Activated T-helper 2 cell treated with anti-CD3 and anti-CD28 coated beads, Interferon-gamma antibody, Interleukin-2, Interleukin-4, amounts not matched to agents 10 μg/mL and 5 μg/mL and 100 μg/mL, durations not matched to agents 14 hours and 24 hours and 36 hours (primary cell): ENCODE measurements at places on chromosomes 16 and 17. TPM values are rescaled to one million over a fixed set of nuclear protein-coding genes. Genes with fewer than 3 reads are reported as not detected.

DNA sequence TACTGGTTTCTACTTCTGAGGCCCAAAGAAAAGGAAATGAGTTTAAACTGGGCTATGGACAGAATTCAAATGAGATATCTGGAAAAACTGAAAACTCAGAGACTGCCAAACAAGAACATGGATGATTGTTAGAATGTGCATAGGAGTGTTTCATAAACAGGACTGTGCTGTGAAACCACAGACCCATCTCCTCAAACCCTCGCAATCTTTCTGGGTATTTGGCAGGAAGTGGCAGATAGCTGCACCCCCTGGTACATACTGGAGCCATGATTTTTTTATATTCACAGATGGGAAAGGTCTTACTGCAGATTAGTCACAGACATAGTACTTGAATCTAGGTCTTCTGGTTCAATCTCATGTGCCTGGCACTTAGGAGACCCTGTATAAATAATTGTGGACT is 145.0 kb downstream of the CCDC182 start:
- peaks cover 64% of the 10 kb centered on the region for H3K4me1 ChIP-seq
- H3K4me3 ChIP-seq = no peak overlapping the region
- H3K27ac ChIP-seq = peak overlapping the region; percentile 91
- DNase-seq = peak; percentile 30
- H3K36me3 ChIP-seq = peaks cover 38% of the 10 kb centered on the region

The QPRT gene
- 24.1 and 29.0 TPM in 2 replicates for total RNA-seq

DNA sequence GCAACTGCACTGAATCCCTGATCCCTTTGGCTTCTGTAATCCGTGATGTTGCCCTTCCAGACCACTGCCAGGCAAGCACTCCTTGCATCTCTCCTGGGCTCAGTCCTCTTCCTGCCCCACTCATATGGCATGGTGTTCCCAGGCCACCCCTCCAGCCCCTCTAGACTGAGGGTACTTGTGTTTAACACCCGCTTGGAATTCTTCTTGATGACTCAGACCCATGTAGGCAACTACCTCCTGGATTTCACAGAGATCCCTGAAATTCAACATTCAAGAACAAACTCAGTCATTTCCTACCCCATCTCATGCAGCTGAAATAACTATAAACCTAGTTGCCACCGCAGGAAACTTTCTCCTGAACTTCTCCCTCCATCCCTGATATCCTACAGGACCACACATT is 541.9 kb upstream of the CDH11 start:
- no peak for DNase-seq
- no peak overlapping the region for H3K27ac ChIP-seq
- no peaks in the 10 kb centered on the region for H3K36me3 ChIP-seq

GRCh38 chr17:68435876-68436842 is 21.1 kb downstream of the WIPI1 start:
- H3K27me3 ChIP-seq = no peaks in the 10 kb centered on the region
- H3K27ac ChIP-seq = peak overlapping the region; percentile 90
- H3K4me3 ChIP-seq = peak overlapping the region; percentile 30

- no peak overlapping the region for H3K27ac ChIP-seq
- H3K36me3 ChIP-seq = no peaks in the 10 kb centered on the region
- peaks cover 2% of the 10 kb centered on the region for H3K4me1 ChIP-seq
- H3K27me3 ChIP-seq = no peaks in the 10 kb centered on the region
- H3K4me3 ChIP-seq = no peak overlapping the region
Observed at GRCh38 chr16:50638816-50639670, 42.1 kb downstream of the SNX20 start.

The SUMO2 gene
- total RNA-seq = 653 and 679 TPM in 2 replicates

- DNase-seq = no peak
- H3K27me3 ChIP-seq = no peaks in the 10 kb centered on the region
- no peaks in the 10 kb centered on the region for H3K4me1 ChIP-seq
- H3K36me3 ChIP-seq = no peaks in the 10 kb centered on the region
- H3K4me3 ChIP-seq = no peak overlapping the region
- no peak overlapping the region for H3K27ac ChIP-seq
Observed at GRCh38 chr16:61332461-61332860, 703.8 kb downstream of the CDH8 start.

DNA sequence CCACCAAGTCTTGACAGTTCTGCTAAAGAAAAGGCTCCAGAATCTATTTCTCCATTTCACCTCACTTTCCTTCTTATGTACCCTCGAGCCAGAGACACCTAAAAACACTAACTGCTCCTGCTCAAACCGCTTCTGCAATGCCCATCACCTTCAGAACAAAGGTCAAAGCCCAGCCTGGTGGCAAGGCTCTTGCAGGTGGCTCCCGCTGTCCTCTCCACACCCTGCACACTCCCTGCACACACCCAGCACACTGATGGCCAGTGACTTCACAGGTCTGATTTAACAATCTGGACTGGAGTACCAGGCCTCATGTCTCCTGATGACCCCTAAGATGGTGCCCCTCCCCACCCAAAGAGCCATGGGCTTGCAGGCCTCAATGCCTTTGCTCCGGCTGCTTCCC is 9.8 kb upstream of the C17orf113 start:
- no peaks in the 10 kb centered on the region for H3K27me3 ChIP-seq
- no peak overlapping the region for H3K27ac ChIP-seq
- no peak for DNase-seq
- H3K36me3 ChIP-seq = no peaks in the 10 kb centered on the region
- peaks cover 9% of the 10 kb centered on the region for H3K4me1 ChIP-seq

- peaks cover 15% of the 10 kb centered on the region for H3K4me1 ChIP-seq
- H3K27me3 ChIP-seq = no peaks in the 10 kb centered on the region
- DNase-seq = no peak
- H3K4me3 ChIP-seq = no peak overlapping the region
- H3K27ac ChIP-seq = no peak overlapping the region
Observed at GRCh38 chr16:23996258-23996955, 160.6 kb downstream of the PRKCB start.

The KRTAP4-5 gene
- not detected in 2 replicates for total RNA-seq

The SEPTIN12 gene
- not detected in 2 replicates for total RNA-seq

The ATP2A1 gene
- total RNA-seq = 1.8 and 3.1 TPM in 2 replicates

The BICDL2 gene
- 0.71 and 0.84 TPM in 2 replicates for total RNA-seq

DNA sequence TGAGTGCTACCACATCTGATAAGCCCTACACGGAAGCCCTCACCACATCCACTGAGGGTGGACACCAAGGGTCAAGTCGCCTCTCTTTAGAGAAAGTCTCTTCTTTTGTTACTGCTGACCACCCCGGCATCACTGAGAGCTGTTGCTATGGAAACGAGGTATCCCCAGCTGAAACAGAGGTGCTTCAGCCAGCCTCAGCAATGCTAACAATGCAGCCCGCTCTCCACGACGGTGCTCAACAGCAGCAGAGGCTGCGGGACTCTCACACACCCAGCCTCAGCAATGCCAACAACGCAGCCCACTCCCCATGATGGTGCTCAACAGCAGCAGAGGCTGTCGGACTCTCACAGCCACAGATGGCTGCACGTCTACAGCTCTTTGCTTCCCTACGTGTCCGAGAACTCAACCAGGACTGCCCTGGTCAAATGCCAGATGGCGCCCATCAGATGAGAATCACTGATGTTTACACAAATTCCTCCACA is 41.4 kb downstream of the VPS53 start:
- H3K27ac ChIP-seq = no peak overlapping the region
- H3K4me1 ChIP-seq = no peaks in the 10 kb centered on the region
- H3K4me3 ChIP-seq = no peak overlapping the region
- no peaks in the 10 kb centered on the region for H3K27me3 ChIP-seq

DNA sequence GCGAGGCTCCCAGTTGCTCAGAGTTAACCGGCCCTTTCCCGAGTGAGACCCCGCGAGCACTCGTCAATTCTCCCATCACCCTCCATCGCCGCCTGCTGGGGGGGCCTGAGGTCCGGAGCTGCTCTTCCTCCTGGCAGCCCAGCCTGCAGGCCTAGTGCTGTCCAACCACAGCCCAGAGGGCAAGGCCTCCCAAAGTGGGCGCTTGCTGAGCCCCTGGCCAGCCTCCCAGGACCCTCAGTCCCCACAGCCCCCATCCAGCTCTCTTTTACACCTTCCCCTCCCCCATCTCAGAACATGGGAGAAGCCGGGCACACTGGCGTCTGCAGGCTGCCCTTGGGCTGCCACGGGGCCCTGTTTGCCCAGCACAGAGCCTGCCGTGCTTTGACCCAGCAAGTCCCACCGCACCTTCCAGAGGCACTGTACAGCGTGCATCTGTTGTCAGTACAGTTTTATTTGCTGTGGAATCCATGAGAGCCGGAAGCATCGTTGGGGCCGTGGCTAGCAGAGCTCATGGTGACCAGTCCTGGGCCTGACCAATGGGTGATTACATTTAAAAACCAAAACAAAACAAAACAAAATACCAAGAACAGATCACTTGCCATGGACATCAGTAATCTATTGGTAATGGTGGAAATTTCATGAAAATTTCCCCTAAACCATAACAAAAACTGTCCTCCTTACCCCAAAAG is 96.1 kb upstream of the CBX4 start:
- peaks cover 41% of the 10 kb centered on the region for H3K27me3 ChIP-seq
- DNase-seq = no peak
- H3K4me1 ChIP-seq = peaks cover 2% of the 10 kb centered on the region
- H3K4me3 ChIP-seq = no peak overlapping the region

DNA sequence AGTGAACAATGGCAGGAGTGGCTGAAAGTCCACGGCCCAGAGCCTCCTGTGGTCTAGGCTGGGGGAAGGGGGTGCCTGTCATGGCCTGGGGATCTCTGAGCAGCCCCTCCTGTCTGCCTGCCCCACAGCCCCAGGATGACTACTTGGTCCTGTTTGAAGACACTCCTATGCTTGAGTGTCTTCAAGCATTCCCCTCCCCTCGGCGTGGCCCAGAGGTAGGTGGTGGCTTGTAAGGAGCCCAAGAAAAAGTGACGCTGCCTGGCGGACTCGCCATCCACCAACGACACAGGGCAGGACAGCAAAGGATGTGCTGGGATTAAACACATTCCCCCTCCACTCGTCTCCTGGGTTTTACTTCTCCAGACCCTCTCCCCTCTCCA is 5.7 kb downstream of the SULT1A1 start:
- no peaks in the 10 kb centered on the region for H3K4me1 ChIP-seq
- no peaks in the 10 kb centered on the region for H3K36me3 ChIP-seq
- no peaks in the 10 kb centered on the region for H3K27me3 ChIP-seq
- H3K4me3 ChIP-seq = no peak overlapping the region

The TNP2 gene
- not detected in 2 replicates for total RNA-seq

DNA sequence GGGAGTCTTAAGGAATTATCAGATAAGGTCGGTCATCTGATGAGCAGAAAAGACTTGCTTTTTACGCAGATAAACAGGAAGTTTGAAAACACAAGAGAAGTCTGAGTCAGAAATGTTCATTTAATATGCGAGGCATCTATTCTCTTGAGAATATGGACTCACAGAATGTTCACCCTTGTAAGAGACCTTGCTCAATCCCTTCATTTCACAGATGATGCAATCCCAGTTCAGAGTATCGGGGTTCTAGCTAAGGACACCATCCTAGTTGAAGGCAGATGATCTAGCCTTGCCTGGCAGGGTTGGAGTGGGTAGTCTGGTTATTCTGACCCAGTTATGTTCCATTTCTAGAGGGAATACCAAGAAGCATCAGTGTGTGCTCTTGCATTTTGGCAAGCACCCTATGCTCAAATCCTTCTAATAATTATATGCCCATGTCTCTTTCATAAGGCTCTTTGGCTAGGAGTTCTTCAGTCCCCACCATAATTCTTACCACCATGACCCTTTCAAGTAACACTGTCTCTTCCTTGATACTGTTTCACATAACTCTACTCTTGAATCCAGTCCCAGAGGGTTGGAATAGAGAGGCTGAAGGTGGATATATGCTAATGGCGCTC is 42.5 kb downstream of the YPEL2 start:
- peaks cover 11% of the 10 kb centered on the region for H3K36me3 ChIP-seq
- no peak for DNase-seq
- H3K4me3 ChIP-seq = no peak overlapping the region

- H3K36me3 ChIP-seq = peaks cover 57% of the 10 kb centered on the region
- H3K27me3 ChIP-seq = no peaks in the 10 kb centered on the region
- H3K4me1 ChIP-seq = peaks cover 16% of the 10 kb centered on the region
- H3K27ac ChIP-seq = no peak overlapping the region
Observed at GRCh38 chr17:40456396-40456951, 13.2 kb downstream of the IGFBP4 start.

GRCh38 chr17:32962320-32962711 is 29.3 kb upstream of the SPACA3 start:
- H3K4me1 ChIP-seq = peaks cover 14% of the 10 kb centered on the region
- no peak for DNase-seq
- no peaks in the 10 kb centered on the region for H3K36me3 ChIP-seq
- no peak overlapping the region for H3K4me3 ChIP-seq
- peaks cover 18% of the 10 kb centered on the region for H3K27me3 ChIP-seq

The HSPB9 gene
- total RNA-seq = not detected in 2 replicates

- no peak overlapping the region for H3K27ac ChIP-seq
- no peak overlapping the region for H3K4me3 ChIP-seq
- no peaks in the 10 kb centered on the region for H3K36me3 ChIP-seq
- DNase-seq = no peak
- peaks cover 6% of the 10 kb centered on the region for H3K4me1 ChIP-seq
Observed at GRCh38 chr17:47279062-47279801, 25.6 kb downstream of the ITGB3 start.
